ENCODE measurements at places on chromosomes 6 and 20.

DNA sequence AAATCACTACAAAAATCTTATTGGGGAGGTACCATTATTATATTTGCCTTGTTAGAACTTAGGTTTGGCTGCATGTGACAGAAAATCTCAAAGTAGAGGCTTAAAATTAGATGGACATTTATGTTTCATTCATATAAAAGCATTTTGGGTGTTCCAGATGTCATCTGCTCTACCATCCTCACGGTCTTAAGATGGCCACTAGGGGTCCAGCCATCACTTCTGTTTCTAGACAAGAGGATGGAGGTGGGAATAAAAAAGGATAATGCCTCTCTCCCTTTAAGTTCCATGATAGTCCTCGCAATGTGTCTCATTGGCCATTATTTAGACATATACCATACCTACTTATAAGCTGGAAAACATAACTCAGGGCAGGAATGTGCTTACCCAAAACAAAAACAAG is 929.5 kb downstream of the KIF16B start:
- no peak for DNase-seq
- H3K4me3 ChIP-seq = no peak overlapping the region
- H3K27ac ChIP-seq = no peak overlapping the region
- H3K4me1 ChIP-seq = no peaks in the 10 kb centered on the region

GRCh38 chr20:43971267-43971666 is 56.6 kb downstream of the TOX2 start:
- DNase-seq = no peak
- H3K36me3 ChIP-seq = peaks cover 10% of the 10 kb centered on the region
- no peak overlapping the region for H3K27ac ChIP-seq

DNA sequence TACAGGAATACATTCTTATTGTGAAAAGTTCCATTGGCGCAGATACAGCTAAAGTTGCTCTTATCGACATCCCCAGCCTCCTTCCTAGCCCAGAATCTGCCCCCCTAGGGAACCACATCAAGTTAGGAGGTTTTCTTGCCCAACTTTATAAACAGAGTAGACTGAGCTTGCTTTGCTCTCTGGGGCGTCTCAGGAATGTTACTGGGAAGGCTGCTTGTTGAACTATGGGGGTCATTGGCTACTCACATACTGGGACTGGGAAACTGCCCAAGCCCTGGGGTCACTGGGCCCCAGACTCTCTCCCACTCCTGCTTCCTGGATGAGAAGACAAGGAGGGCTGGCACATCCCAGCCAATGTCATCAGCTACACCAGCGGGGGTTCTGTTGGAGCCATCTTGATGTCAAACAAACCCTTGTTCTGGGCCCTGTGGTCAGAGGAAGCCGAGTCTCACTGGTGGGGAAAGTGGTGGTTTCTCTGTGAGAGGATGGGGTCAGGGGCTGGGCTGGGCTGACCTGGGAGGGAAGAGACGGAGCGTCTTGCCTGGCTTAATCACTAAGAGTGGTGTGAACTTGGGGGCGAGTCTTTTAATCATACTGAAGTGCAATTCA is 26.0 kb downstream of the BPIFB4 start:
- H3K27ac ChIP-seq = no peak overlapping the region
- no peak overlapping the region for H3K4me3 ChIP-seq
- H3K4me1 ChIP-seq = no peaks in the 10 kb centered on the region
- no peaks in the 10 kb centered on the region for H3K27me3 ChIP-seq
- DNase-seq = no peak

- H3K27me3 ChIP-seq = no peaks in the 10 kb centered on the region
- peak; percentile 42 for DNase-seq
- no peaks in the 10 kb centered on the region for H3K36me3 ChIP-seq
- H3K4me3 ChIP-seq = peak within 1 kb of the TSS; percentile 65
These were observed at the start of gene ULBP3 for GRCh38 chr6:150068720-150069648. TSS of gene ULBP3 (minus strand) at chr6:150069121. CDS start at chr6:150069066, 55 bp downstream.

DNA sequence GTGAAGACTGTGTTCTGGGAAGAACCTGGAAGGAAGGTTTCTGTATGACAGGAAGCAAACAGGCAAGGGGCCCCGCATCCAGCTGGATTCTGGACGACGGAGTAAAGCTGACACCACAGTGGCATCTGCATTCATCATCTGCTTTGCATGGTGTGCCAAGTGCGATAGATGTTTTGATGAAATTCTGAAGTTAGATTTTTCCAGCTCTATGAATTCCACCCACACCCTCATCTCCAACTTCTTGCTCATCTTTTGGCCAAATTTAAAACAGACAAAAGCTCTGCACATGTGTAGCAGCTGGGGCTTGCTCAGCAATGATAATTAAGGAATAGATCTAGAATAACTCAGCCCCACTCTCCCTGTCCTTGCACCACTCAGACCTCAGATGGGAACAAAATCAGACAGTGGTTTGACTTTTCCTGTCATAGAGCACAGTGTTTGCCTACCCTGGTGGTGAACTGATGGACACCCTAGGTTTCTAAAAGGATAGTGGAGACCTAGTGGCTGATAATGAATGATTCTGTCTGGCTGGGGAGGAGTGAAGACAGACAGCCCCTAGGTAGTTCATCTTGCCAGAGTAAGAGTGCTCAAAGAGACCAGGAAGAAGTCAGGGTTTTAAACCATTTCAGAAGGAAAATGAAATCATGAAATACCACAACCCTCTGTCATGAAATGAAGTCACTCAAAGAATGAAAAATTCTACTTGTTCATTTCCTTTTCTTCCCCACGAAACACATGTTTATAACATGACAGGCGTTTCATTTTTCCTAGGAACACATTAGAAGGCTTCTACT is 85.8 kb downstream of the BCAS1 start:
- DNase-seq = no peak
- no peaks in the 10 kb centered on the region for H3K27me3 ChIP-seq
- no peaks in the 10 kb centered on the region for H3K4me1 ChIP-seq
- H3K4me3 ChIP-seq = no peak overlapping the region

GRCh38 chr6:160912411-160912810 is 79.2 kb upstream of the MAP3K4 start:
- H3K4me3 ChIP-seq = no peak overlapping the region
- no peaks in the 10 kb centered on the region for H3K4me1 ChIP-seq
- H3K27me3 ChIP-seq = no peaks in the 10 kb centered on the region
- no peaks in the 10 kb centered on the region for H3K36me3 ChIP-seq
- no peak for DNase-seq
- H3K27ac ChIP-seq = no peak overlapping the region

DNA sequence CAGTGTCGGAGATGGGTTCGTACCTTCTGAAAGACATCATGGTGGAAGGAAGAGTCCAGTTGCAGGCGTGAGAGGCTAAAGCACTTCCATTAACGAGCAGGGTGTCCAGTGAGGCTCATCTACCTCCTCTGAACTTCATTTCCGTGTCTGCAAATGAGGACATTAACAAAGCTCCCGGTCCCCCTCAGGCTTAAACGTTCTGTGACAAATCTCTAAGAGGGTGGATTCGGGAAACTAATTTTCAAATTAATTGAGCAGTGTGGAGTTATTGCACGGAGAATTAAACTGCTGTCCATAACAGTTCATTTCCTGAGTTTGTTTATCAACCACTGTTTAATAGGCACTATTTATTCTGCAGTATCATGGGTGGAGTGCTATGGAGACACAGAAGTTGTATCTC is 68.2 kb downstream of the TRMT6 start:
- no peak overlapping the region for H3K4me3 ChIP-seq
- no peaks in the 10 kb centered on the region for H3K36me3 ChIP-seq
- no peaks in the 10 kb centered on the region for H3K4me1 ChIP-seq
- no peak overlapping the region for H3K27ac ChIP-seq
- no peaks in the 10 kb centered on the region for H3K27me3 ChIP-seq

DNA sequence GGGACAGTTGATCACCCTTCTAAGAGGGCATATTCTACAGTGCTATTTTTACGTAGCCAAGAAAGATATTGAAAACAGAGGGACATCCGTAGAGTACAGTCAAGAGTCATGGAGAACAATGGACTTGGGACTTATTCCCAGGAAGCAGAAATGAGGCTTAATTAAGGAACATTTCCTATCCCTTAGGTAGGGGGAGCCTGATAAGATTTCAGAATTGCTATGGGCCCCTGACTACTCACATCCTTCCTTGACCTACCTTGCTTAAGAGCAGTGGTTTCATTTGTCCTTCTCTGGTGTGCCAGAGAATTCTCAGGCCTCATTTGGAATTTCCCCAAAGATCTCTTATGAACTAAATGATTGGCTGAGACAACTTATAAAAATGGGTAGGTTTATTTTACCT is 189.5 kb upstream of the DTNBP1 start:
- H3K4me1 ChIP-seq = no peaks in the 10 kb centered on the region
- H3K27ac ChIP-seq = no peak overlapping the region
- H3K27me3 ChIP-seq = no peaks in the 10 kb centered on the region
- no peaks in the 10 kb centered on the region for H3K36me3 ChIP-seq

- no peaks in the 10 kb centered on the region for H3K36me3 ChIP-seq
- H3K27ac ChIP-seq = no peak overlapping the region
- no peak overlapping the region for H3K4me3 ChIP-seq
- no peak for DNase-seq
- H3K4me1 ChIP-seq = peaks cover 10% of the 10 kb centered on the region
These were observed 10.5 kb downstream of the PRDM13 start for GRCh38 chr6:99617131-99617530.

DNA sequence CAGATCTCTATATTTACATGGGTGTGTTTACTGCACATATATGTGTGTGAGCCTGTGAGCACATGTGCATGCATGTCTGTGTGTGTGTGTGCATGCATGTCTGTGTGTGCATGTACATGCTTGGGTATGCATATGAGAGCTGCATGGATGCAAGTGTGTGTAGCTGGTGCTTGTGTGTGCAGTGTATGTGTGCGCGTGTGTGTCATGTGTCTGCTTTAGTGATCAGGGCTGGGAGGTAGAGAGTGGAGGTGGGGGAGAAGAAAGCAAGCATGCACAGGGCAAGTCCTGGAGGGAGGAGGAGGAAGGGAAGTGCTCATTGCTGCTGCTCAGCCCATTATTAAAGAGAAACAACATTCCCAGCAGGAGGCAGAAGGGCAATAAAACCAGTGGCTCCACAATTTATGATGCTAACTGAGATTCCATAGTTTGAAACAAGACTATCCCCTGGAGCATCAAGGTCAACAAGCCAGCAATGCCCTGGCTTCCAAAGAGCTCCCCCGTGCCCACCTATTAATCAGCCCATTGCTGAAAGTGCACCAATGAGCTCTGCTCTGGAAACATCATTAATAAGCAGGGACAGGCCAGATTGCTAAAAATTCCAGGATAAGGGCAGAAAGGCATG is 414.0 kb downstream of the MAFB start:
- no peak overlapping the region for H3K4me3 ChIP-seq
- H3K27me3 ChIP-seq = no peaks in the 10 kb centered on the region
- no peak overlapping the region for H3K27ac ChIP-seq
- H3K36me3 ChIP-seq = no peaks in the 10 kb centered on the region
- no peaks in the 10 kb centered on the region for H3K4me1 ChIP-seq

- no peak for DNase-seq
- no peak within 1 kb of the TSS for H3K27ac ChIP-seq
- no peaks in the 10 kb centered on the region for H3K27me3 ChIP-seq
These were observed at the start of gene RUNX2 for GRCh38 chr6:45327956-45328522. TSS of gene RUNX2 (plus strand) at chr6:45328330. CDS start at chr6:45328727, 397 bp downstream.

Data from thymus (tissue), 14 donors.